Natural killer cell treated with Interleukin-12 subunit alpha and Interleukin-12 subunit beta and Interleukin-15 and Interleukin-18, amount 100 ng/mL, for 72 hours (primary cell): ENCODE measurements at places on chromosomes 7 and 10. TPM values are rescaled to one million over a fixed set of nuclear protein-coding genes. Genes with fewer than 3 reads are reported as not detected.

The RASA4B gene
- total RNA-seq, result 23.4 TPM

The SPDYE5 gene
- total RNA-seq, result not detected

The NFKB2 gene
- 370 TPM for total RNA-seq

The PAOX gene
- 2.0 TPM for total RNA-seq

The ATP6V0A4 gene
- total RNA-seq, result 0.98 TPM

The SRRM3 gene
- not detected for total RNA-seq

The TRIP6 gene
- total RNA-seq, result 7.4 TPM

The CREB5 gene
- total RNA-seq, result 0.62 TPM

The CYP2E1 gene
- 0.71 TPM for total RNA-seq
